ENCODE measurements at places on chromosomes 3 and 15. TPM values are rescaled to one million over a fixed set of nuclear protein-coding genes. Genes with fewer than 3 reads are reported as not detected.

GRCh38 chr3:109334572-109334971 is 2.8 kb downstream of the DPPA4 start:
- no peak for DNase-seq

DNA sequence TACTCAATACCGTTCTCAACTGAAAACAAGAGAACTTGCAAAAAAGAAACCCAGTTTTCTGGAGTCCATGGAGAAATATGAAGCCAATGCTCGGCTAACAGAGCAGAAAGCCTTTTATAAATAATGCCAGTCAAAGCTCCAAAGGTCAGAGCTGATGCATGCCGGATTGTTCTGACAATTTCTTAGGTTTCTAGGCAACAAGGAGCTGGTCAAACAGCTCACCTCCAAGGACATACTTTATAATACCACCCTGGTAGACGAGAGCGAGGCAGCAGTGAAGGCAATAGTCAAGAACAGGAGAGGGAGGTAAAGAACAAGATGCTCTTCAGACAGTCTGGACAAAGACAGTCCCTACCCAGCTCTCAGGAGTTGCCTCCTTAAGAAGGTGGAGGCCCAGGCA is 111.1 kb downstream of the UBE3A start:
- DNase-seq = no peak

GRK7 gene
- polyA plus RNA-seq = not detected

GHRL gene
- polyA plus RNA-seq = not detected

- DNase-seq = peak; percentile 3
Measured at GRCh38 chr3:145094355-145094941, 1066.5 kb downstream of the PLOD2 start.

ARGFX gene
- polyA plus RNA-seq = not detected

DNA sequence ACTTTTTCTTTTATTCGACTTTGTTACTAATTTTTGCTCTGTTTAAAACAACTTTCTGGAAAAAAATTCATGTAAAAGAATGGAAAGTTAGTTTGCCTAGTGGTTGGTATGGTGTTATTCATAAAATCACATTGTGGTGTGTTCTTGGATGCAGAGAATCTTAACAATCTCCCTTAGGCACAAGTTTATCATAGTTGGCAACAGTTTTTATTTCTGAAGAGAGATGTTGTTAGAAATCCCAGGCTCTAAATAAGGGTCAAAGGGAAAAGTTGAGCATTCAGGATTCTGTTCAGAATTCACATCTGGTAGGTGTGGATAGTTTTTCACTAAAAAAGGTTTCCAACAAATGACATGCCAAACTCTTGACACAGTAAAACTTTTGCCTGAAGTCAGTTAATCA is 6.4 kb downstream of the DUT start:
- no peak for DNase-seq

GRCh38 chr3:103218146-103218545 is 783.3 kb downstream of the ZPLD1 start:
- DNase-seq = no peak

GABRG3 gene
- polyA plus RNA-seq = not detected

All from BJ (cell line).